Kidney epithelial cell (primary cell): ENCODE measurements at places on chromosomes 4 and X.

DNA sequence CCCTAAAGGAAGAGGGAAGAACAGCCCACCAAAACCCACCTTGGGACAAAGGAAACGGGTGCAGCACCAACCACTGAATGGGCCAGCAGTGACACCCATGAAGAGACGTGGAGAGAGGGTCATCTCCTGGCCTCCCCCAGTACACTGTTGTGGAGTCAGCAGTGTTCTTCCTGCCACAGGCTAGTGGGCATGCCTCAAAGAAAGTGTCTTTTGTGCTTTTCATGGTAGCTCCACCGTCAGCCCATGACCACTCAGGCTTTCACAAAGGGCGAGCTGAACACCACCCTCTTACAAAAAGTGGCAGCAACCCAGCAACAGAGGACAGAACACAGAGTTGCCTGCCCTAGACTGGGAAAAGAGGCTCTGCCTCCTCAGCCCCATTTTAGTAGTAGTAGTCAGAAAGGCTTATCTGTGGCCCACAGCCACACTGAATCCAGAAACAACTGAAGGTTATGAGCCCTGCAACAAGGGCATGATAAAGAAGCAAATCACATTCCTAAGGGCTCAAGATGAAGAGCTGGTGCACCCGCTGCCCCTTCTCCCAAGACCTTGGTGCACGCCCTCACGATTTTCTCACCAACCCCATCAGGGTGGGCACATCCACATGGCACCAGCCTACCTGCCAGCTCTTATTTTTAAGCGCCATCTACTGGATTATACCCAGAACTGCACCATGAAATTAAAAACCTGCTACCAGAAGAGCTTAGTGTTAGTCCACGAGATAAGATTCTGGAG, 53.1 kb downstream of the RAB28 start:
- DNase-seq = no peak

- DNase-seq = no peak
Measured at GRCh38 chrX:39874202-39874816, 223.4 kb downstream of the BCOR start.

- DNase-seq = no peak
Measured at GRCh38 chr4:4721636-4722035, 137.8 kb upstream of the MSX1 start.

GRCh38 chrX:24493740-24494581, 28.9 kb downstream of the PDK3 start:
- DNase-seq = no peak

- DNase-seq = no peak
Measured at GRCh38 chrX:128897621-128898020, 625.7 kb downstream of the SMARCA1 start.

DNA sequence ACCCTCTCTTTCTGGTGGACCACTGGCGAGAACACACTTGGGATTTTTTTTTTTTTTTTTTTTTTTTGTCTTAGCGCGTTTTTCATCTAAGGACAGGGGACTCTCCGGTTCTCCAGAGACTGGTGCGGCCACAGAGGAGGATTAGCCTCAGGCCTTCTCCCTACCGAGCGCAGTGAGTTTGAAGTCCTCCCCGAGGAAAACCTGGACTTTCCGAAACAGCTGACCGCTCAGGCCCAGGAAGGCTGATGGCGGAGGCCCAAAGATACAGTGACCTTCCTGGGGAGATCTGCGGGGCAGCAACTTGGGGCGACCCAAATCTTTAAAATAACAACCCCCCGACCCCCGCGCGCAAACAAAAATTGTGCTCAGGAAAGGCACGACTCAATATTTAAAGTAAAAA, 9.2 kb downstream of the NKX3-2 start:
- no peak for DNase-seq

DNA sequence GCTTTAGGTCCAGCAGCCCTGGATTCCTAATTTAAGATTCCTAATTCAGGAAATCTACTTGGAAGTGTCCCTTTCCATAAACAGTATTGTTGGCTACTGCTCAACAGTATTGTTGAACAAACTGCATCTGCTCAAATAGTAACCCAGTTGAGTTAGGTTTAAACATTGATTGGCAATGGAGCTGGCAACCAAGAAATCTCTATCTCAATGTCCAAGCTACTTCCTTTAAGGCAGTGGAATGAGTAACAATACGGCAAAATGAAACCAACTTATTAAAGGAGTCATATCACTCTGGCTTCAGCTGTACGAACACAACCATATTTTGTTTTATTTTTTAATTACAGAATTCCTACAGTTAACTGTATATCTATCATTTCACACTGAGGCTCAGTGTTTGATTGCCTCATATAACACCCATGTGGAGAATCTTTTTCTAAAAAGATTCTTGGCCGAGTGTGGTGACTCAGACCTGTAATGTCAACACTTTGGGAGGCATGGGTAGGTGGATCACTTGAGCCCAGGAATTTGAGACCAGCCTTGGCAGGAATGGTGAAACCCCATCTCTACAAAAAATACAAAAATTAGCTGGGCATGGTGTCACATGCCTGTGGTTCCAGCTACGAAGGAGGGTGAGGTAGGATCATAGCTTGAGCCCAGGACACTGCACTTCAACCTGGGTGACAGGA, 71.7 kb upstream of the IL13RA1 start:
- DNase-seq = peak; percentile 1

DNA sequence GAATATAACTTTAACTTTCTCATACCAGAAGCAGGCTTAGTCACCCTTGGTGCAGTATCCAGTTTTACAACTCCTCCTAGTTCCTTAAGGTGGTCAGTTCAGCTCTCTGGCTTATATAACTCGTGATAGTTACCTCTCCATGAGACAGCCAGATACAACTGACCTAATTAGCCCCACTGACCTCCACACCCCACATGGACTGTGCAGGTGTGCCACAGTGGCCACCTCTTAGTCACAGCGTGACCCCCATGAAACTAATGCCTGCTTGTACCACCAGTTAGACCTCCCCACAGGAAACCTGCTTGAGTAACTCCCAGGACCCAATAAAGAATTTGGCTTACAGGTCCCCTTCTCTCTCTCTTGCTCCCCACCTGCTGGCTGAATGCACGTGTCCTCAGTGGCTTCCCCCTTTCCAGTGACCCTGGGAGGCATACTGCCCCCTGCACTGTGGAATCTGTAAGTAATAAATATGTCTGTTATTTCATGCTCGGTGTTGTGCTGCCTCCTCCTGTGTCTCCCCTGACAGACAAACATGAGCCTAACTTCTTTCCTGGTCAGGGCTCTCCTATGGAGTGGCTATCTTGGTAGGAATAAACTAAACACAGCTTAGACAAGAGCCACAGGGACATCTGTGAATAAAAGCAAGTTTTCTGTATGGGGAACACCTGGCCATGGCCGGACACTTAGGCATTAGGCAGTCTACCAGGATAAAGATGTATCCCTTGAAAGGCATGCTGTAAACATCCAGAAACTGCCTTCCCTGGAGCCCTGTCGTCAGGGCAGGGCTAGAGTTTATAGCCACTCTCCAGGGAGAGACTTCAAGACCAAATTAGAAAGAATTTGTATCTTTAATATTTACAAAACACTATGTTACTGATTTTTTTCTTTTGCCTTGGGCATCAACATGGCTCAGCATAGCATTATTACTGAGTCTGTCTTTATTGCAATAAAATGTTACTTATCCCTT, 209.7 kb upstream of the BOD1L1 start:
- DNase-seq = no peak
